ENCODE measurements at places on chromosomes 4 and X.

GRCh38 chrX:120690941-120691340 is 61.1 kb upstream of the C1GALT1C1 start:
- no peak for DNase-seq

GRCh38 chr4:37828843-37829242 is 2.4 kb downstream of the PGM2 start:
- DNase-seq: no peak

GRCh38 chrX:23896981-23897380 is 10.8 kb downstream of the APOO start:
- DNase-seq: no peak

DNA sequence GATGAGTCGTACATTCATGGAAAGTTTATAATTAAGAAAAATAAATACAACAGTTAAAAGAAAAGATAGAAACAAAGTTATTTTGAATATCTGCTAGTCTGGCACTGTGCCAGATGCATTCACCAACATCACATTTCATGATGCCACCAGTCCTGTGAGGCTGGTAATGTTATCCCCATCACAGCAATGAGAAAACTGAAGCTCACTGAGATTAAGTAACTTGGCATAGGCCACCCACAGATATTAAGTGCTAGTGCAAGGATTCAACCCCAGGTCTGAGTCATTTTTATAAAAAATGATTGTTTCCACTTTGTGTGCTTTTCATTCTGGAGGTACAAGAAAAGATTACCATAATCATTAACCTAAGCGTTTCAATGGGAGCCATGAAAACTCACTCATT is 65.0 kb upstream of the IL15 start:
- DNase-seq: peak; percentile 14

GRCh38 chr4:172648471-172648870 is 520.1 kb upstream of the GALNT7 start:
- DNase-seq: peak; percentile 39

- no peak for DNase-seq
Measured at GRCh38 chr4:121168446-121169281, 4.5 kb upstream of the TNIP3 start.

DNA sequence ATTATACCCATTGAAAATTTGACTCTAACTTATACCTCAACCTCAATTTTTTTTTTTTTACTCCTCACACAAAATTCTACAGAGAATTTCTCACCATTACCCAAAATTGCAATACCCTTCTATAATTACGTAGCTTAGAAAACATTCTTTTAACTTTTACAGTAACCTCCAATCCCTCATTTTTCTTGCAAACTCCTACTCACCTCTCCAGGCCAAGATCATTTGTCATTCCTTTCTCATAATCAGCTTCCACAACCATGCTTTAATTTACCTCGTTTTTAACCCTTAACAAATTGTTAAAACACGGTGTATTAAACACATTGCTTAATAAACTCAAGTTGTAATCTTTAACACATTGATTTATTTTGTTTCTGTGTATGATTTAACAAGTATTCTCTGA is 289.7 kb upstream of the TRAM1L1 start:
- no peak for DNase-seq

DNA sequence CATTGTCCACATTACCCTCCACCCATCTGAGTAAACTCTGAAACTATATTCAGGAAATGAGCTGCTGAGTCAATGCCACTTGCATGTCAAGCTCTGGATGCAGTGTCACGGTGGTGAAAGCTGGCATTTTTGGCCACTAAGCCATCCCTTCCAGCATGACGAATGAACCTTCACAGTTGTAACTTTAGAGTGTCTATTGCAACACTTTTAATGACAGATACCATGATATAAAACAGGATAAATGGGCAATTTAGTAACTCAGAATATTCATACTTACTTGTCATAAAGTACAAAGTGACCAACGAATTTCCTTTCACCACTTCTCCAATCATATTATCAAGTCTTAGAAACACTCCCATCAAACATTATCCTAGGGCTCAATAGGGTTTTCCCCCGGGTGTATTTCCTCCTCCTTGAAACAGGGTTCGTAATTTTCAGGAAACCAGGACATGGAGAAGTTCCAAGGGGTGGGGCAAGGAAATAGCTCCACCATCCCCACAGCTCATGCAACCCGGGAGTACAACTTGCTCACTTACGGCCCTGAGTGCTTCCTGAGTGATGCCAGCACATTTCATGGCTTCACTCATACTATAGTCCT is 73.1 kb downstream of the MTHFD2L start:
- peak; percentile 58 for DNase-seq

GRCh38 chrX:108439426-108439942 is at the start of gene COL4A5:
Gene COL4A5 (plus strand): TSS chrX:108439838. CDS start chrX:108440126, 288 bp downstream.
- DNase-seq: peak; percentile 90

GRCh38 chr4:168241953-168242352 is 76.6 kb downstream of the DDX60 start:
- DNase-seq: no peak

DNA sequence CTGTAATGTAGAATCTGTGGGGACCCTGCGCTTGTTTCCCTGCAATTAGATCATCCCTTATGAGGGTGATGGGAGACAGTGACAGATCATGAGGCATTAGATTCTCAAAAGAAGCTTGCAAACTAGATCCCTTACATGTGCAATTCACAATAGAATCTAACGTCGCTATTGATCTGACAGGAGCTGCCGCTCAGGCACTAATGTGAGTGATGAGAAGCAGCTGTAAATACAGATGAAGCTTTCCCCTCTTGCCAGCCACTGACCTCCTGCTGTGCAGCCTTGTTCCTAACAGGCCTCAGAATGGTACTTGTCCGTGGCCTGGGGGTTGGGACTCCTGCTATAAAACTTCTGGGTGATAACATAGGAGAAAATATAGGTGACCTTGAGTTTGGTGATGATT is 1076.8 kb downstream of the PDHA2 start:
- DNase-seq: no peak

DNA sequence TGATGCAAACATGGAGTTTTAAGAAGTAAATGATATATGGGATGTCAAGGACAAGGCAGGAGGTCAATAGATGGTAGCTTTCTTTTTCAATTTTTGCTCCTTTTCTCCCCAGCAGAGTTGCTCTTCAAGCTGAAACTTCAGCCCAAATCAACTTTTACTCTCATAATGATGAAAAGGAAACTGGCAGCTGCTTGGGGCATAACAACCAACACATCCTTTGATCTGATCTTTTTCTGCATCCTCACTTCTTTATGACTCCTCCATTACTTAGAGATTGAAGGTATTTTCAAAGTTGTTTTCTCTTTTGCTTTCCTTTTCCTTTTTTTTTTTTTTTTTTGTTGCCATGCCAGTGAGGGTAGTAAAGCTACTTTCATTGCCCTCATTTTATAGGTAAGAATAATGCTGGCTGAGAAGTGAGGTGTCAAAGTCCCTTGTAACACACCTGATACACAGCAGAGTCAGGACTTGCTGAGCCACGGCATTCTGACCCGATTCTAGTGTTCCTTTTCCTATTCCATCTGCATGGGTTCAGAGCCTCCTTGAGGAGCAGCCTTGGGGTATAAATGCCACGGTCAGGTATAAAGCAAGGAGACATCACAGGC is 26.9 kb downstream of the SLC2A9 start:
- DNase-seq: no peak

DNA sequence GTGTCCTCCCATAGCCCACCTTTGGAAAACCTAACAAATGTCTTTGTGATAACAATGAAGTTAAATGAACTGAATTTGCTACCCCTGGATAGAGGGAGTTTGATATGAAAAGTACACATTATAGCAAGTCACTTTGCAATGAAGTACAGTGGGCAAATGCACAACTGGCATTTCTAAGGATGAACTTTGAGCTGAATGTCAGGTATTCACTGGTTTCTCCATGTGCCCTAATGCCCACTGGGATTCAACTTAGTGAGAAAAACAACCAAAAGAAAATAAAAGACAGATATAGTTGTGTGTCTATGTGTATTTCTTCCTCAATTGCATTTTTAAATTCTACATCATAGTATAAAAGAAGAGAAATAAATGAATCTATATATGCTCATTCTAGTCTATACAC is 51.0 kb downstream of the PAPSS1 start:
- DNase-seq: no peak

GRCh38 chr4:150624055-150624454 is 42.1 kb downstream of the MAB21L2 start:
- DNase-seq: no peak

- no peak for DNase-seq
Measured at GRCh38 chrX:78838709-78839108, 91.2 kb downstream of the LPAR4 start.

DNA sequence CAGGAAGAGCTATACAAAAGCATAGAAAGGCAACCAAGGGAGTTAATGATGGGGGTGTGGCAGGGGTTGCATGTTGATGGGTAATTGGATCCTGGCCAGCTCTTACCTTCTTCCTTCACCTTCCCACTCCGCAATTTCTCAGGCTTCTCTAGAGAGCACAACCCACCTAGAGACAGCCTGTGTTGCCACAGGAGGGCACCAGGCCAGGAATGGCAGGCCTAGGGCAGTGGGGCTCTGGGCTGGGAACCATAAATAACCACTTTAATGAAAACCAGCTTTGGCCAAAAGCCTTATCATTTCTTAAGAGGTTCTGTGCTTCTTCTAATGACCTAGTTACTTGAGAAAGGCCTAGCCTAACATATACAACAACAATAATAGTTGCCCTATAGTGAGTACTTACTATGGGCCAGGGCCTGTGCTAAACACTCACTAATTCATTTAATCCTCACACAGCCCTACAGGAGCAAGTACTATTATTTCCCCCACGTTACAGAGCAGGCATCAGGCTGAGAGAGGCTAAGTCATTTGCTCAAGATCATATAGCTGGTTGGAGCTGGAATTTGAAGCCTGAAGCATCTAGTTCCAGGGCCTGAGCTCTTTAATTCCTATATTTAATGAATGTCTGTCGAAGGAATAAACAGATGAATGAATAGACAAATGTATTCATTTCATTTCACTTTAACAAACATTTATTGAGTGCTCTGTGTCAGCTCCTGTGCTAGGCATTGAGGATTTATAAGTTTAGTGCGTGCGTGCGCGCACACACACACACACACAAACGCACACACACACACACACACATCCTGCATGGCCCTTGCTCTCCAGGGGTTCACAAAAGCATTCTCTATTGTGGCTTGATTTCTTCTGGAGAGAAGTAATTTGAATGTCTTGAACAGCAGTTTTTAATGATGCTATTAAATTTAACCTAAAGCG is 66.8 kb downstream of the RTL9 start:
- no peak for DNase-seq

GRCh38 chr4:83209419-83209818 is 75.2 kb downstream of the COQ2 start:
- no peak for DNase-seq

GRCh38 chr4:93809773-93810172 is 18.8 kb upstream of the ATOH1 start:
- DNase-seq: no peak

DNA sequence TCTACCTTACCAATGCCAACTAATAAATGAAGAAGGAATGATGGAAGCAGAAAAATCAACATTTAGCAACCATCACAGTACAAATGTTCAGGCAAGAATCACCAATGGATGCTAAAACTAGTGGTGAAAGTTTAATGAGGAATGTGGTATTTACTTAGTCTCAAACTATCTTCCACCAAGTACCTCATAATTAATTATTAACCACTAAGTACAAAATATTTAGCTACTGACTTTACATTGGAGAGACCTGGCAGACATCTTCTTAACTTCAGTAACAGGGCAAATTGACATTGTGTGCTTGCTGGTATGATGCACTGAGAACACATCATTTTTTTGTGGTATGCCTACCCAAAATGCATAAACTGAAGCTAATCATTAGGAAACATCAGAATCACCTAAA is 82.4 kb downstream of the DLG3 start:
- DNase-seq: no peak

DNA sequence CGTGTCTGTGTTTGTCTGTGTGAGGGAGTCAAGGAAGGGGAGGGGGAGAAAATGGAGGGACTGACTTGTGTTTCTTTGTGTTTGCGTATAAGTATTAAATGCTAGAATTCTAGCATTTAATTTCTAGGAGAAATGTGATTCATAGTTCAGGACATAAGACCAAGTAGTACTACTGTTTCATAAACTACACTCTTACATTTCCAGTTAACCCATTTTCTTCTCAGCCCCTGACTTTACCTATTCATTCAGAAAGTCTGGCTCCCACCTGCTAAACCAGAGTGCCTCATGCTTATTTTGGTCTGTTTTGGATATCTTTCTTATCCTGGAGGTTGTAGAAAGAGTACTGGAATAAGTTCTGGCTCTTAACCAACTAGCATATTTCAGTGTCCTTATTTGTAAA is 14.2 kb downstream of the EDA start:
- no peak for DNase-seq

GRCh38 chrX:129875669-129876068 is 30.3 kb upstream of the UTP14A start:
- DNase-seq: peak; percentile 82

- DNase-seq: no peak
Measured at GRCh38 chr4:153507310-153508073, 41.3 kb downstream of the TMEM131L start.

DNA sequence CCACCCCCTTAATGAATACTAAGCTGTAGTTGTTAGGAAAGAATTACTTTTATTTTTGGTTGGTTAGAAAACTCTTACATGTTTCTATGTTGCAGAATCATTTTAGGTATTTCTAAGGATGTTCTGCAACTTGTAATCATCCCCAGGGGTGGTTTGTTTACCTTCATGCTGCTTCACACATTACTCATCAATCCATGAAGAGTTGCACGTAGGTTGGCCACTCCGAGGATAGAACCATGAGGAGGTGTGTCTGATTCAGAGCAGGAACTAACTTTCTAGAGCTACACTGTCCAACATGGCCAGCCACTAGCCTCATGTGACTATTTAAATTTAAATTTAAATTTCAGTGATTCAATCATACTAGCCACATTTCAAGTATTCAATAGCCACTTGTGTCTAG is 127.2 kb upstream of the FRMPD4 start:
- DNase-seq: peak; percentile 66

DNA sequence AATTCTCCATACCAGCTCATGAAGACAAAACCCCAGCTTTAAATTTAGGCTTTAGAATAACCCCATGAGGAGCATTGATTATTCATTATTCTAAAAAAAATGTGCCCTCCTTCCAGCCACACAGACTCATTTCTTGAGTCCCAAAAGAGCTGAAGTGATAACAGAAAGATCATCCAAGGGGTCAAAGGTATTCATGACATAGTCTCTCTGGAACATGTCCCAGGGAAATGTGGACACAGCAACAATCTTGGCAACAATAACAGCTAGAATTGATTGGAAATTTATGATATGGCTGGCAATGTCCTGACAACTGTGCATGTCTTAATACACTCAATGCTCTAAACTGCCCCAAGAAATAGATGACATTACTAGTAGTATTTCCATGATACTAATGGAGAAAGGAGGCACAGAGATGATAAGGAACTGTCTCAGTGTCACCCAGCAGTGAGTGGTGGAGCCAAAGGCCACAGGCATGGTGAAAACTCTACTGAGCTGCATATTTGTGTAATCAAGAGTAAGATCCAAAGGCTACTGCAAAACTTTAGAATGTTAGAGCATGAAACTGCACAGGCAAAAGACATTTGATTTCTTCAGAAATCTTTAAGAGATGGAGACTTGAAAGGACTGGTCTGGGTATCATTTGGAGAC is 37.3 kb upstream of the XAGE1B start:
- DNase-seq: no peak
